Left ventricle myocardium superior (tissue), 1 donor: ENCODE measurements at places on chromosomes 4 and X.

GRCh38 chrX:131399678-131400428 lies 110.7 kb upstream of the IGSF1 start:
- DNase-seq, result no peak

DNA sequence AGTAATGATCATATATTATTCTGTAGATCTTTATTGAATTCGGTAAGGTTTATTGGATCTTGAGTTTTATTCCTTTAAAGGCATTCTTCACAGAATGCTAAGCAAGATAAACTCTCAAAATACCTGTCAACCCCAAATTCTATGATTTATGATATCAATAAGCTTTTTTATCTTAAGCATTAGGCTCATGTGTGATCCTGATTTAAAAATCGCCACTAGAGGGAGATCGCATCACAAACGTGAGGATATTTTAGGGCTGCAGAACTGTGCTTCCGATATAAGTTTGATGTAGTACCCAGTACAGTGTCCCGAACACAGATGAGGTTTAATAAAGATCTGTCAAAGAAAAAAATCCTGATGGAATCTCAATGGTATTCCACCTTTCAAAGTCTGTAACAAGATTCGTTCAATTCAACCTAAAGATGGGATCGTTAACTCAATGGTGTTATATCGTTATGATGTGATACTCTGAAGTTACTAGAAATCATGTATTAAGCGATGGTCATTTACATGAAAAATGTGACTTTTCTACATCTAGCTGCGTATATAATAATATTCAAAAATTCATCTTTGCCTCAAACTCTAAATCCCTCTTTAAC lies 169.0 kb downstream of the CORIN start:
- no peak for DNase-seq

DNA sequence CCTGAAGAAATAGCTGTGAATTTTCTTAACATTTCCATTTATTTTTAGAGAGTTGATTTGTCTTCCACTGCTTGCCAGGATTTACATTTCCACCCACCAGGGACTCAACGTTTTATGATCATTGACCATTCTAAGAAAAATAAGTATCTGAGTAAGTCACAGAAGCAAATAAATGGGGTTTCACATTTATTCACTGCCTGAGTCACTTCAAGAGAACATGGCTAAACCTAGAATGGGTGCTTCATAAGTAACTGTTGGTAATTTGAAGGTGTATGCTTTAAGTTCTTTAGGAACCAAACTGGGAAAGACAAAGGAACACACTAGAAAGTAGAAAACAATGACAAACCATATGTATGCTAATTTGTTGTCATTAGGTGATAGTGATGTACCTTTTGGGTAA lies 43.2 kb upstream of the GRIA3 start:
- DNase-seq, result no peak

DNA sequence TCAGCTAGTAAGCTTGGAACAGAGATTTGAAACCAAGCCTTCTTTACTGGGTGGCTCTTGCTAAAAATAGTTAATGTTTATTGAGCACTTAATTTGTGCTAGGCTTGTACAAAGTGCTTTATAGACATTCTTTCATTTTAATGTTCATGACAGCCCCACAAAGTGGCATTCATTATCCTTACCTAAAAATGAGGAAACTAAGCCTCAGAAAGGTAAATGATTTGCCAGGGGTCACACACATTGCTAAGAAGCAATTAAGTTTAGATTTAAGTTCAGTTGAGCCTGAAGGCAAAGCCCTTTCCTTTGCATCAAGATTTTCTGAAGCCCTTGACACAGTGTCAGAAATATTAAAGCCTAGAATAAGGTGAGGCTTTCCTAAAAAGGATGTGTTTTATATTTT lies 327.5 kb upstream of the FGF13 start:
- no peak for DNase-seq

- DNase-seq, result peak; percentile 18
Observed at GRCh38 chr4:1521821-1522361, 115.6 kb upstream of the NKX1-1 start.

GRCh38 chr4:100517864-100518341 lies at the start of gene EMCN:
Gene EMCN, minus strand, starts transcription at chr4:100518022. Its CDS starts 108 bp downstream, at chr4:100517914.
- DNase-seq, result no peak

GRCh38 chrX:125710403-125711062 lies 390.9 kb downstream of the TEX13C start:
- no peak for DNase-seq

- no peak for DNase-seq
Observed at GRCh38 chr4:183843248-183843671, 61.8 kb upstream of the STOX2 start.

DNA sequence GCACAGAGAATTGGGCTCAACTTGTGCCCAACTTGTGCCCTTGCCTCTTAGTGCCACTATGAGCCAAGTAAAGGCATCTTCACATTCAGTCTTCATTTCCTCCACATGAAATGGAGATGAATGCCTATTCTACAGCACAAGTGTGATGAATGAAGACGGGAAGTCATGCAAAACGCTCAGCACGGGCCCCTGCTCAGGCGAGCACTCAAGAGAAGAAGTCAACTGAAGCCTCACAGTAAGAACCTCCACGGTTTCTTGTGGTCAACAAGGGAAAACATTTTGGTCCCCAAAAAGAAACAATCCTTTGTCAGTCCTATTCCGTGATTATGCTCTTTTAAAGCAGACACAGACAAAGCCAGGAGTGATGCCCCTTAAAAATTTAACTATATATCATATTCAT lies 87.0 kb downstream of the IRF2 start:
- no peak for DNase-seq

GRCh38 chr4:126705266-126705665 lies 927.5 kb upstream of the INTU start:
- DNase-seq, result no peak

DNA sequence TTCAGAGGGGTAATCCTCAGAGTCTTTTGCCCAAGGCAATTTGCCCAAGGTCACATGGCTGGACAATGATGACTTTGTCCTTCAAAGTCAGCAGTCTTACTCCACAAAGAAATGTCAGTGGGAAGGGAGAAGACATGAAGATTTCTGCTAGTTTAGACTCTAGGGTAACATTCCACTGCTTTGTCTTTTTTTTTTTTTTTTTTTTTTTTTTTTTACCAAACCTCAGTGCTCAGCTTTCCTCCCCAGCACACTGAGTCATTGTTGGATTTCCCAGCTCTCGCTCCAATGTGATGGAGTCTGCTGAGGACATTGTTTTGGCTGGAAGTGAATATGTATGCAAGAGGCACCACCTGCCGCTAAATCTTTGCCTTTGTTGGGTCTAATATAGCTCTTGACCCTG lies 7.2 kb upstream of the C1QTNF7 start:
- DNase-seq, result no peak

DNA sequence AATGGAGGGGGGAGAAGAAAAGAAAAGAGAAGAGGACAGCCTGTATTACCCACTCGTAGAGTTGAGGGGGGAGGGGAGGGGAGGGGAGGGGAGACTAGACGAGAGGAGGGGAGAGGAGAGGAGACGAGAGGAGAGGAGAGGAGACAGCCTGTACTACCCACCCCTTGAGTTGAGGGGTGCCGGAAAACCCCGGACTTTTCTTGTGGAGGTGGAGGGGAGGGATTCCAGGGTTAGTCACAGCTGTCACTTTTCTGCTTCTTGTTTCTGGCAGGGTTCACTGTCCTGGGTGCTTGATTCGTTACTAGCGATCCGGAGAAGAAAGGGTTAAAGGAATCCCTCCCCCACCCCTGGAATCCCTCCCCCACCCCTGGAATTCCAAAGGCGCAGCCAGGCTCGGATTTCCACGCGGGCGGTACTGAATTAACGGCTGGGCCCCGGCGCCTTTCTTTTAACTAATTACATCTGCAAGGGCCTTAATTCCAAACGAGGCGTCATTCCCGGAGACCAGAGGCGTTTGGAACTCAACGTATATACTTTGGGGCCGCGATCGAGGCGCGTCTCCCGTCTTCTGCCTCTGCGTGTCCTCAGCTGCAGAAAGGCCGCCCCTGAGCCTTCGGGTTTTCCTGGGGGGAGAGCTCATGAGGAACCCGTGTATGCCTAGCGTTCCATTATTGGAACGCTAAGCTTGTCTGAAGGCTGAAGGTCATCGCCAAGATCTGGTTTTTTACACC lies 20.1 kb upstream of the CSF2RA start:
- no peak for DNase-seq

- no peak for DNase-seq
Observed at GRCh38 chr4:87151730-87152129, 68.7 kb downstream of the KLHL8 start.

- no peak for DNase-seq
Observed at GRCh38 chr4:149017002-149017734, 575.0 kb upstream of the NR3C2 start.

DNA sequence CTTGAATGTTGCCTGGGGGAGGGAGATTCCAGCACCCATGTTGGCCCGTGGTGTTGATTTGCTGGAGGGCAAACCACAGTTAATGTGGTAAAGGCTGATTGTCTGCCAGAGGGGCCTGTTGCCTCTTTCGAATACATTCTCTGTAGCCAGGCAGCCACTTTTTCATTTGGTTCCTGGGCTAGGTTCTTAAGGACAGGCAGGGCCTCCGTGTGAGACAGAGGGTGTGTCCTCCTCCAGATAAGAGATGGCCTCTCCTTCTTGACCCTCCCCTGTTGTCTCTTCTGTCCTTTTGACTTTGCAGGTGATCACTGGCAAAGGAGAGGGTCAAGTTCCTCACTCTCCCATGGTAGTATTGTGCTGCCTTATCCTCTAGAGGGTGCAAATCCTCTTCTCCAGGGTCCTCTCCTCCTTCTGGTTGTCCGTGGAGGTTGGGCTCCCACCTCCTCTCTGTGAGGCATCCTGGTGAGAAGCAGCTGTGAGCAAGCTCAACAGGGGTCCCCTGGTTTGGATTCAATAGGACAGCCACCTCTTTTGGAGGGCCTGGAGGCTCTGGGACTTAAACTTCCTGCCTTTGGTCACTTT lies 44.9 kb downstream of the ZNF182 start:
- DNase-seq, result no peak

GRCh38 chrX:77628294-77629025 lies 157.6 kb downstream of the ATRX start:
- DNase-seq, result no peak

- no peak for DNase-seq
Observed at GRCh38 chr4:104593019-104593418, 98.3 kb upstream of the CXXC4 start.

- no peak for DNase-seq
Observed at GRCh38 chr4:18815081-18815778, 793.7 kb upstream of the LCORL start.

DNA sequence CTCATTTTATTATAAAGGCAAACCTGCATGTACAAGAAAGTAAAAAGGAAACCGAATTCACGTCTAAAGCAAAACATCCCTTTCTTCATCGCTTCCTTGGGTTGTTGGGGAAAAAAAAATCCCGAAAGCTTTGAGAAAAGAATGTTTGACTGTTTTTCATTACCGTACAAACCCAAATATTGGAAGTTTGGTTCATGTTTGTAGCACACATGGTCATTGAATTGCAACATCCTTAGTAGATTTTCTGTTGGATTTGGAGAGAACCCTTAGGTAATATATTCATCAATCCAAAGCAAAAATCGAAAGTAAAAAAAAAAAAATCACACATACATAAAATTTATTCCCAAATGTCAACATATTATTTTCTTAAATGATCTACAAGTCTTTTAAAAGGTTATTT lies 420.3 kb downstream of the MAPK10 start:
- no peak for DNase-seq

DNA sequence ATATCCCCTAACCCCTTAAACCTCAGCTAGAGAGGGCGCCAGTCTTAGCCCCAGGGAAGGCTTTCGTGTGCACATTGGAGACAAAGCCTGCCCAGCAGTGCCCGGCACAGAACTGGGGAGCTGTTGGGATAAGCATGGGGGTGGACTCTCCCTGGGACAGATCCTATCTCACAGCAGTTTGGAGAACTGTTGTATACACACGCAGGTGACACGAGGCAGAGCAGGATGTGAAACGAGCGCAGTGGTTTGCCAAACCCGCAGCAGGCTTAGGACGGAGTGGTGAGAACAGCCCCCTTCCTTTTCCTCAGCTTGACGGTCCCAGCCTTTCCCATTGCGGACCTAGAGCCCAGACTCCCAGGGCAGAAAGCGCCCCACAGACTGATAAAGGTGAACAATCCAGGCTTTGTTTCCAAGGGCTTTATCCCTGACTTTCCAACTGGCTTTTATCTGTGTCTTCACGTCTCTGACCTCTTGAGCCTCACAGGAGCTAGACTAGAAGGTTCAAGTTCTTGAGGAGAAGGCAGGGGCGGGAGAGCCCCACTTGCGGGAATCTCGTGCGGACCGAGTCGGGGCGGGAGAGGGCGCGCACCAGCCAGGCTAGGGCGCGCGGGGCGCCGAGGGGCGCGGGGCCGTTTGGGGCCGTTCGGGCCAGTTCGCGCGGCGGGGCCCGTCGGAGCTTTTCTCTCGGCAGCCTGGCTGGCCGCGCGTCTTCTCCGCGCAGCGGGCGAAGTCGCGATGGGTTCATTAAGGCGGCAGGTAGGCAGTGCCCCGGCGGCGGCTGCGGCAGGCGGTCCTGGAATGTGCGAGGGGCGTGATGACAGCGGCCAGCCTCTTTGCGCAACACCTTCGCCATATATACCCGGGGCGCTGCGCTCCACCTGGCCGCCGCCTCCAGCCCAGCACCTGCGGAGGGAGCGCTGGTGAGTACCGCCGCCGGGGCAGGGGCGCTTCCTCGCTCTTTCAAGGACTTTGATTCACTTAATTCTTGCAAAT lies at the start of gene SLC34A2:
Gene SLC34A2, plus strand, starts transcription at position 881 of the 993 bp plus-strand sequence. CDS start 6,650 bp downstream, outside the sequence.
- DNase-seq, result no peak

- DNase-seq, result no peak
Observed at GRCh38 chrX:144327495-144327894, 443.6 kb downstream of the UBE2NL start.

- no peak for DNase-seq
Observed at GRCh38 chr4:123659262-123659661, 262.7 kb downstream of the SPRY1 start.

- no peak for DNase-seq
Observed at GRCh38 chr4:103496800-103497199, 223.0 kb downstream of the TACR3 start.

- no peak for DNase-seq
Observed at GRCh38 chrX:50615570-50616158, 145.0 kb upstream of the DGKK start.
